ENCODE measurements at places on chromosomes 6 and 20. TPM values are rescaled to one million over a fixed set of nuclear protein-coding genes. Genes with fewer than 3 reads are reported as not detected.

The FOXF2 gene
- not detected for total RNA-seq

The SPTLC3 gene
- 37.4 TPM for total RNA-seq

The DLK2 gene
- total RNA-seq = 2.4 TPM

The RSPH9 gene
- total RNA-seq = not detected

The SLC35D3 gene
- total RNA-seq = not detected

- DNase-seq = no peak
Measured at GRCh38 chr6:43995137-43995536, 132.1 kb downstream of the MRPL14 start.

- no peak for DNase-seq
Measured at GRCh38 chr6:14478381-14479225, 361.0 kb downstream of the CD83 start.

DNA sequence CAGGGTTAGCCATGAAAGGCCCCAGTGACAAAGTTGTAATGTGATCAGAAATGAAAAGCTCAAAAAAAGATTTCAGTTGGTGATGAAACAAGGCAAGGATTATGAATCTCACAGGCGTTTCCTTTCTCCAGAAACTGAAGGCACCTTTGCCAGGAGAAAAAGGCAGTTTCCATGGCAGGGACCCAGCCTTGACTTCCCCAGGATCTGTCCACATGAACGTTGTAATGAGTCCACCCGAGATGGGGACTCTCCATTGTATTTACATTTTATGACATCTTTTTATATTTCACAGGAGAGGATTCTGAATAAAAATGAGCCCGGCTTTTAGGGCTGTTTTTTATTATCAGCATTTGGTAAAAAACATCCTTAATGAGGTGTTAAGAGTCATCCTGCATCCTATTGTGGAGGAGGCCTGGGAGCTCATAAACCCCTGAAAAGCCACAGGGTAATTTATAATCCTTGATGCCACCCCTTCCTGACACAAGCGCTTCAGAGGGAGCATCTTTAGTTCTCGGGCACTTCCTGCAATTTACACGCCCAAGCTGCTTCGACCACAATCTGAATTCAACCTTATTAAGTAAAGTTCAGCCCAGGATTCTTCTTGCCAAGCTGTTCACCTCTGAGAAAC lies 74.1 kb upstream of the SALL4 start:
- no peak for DNase-seq

GRCh38 chr6:78947962-78948361 lies 80.6 kb downstream of the IRAK1BP1 start:
- peak; percentile 60 for DNase-seq

- no peak for DNase-seq
Measured at GRCh38 chr20:40255365-40255764, 433.7 kb downstream of the MAFB start.

DNA sequence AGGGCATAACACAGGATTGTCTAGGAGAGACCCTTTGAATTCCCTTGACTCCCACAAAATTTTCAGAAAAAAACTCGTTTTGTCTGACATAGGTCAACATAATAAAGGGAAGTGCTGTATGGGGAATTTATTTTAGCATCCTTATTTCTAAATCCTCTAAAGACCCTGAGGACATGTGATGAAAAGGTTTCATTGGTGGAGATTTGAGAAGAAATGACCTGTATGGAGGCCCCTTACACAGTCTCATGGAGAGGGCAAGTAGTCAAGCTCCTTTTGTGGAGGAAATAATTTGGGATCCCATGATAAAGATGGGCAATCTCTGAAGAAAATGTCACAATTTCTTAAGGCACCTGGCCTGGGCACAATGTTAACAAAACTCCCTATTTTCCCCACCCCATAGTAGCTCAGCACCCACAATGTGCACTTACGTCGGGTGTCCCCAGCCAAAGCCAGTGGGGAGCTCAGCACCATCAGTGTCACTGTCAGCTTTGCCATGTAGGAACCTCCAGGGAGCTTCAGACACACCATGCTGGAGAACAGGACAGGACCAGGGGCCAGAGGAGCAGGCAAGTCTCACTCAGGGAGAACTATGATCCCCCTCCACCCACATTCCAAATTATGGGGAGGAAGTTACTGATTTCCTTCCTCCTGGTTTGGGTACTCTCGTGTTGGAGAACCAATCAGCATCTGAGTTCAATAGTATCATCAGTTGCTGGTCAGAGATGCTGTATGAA lies at the start of gene HLA-DRB5:
TSS of gene HLA-DRB5 (minus strand) at position 591 of the 734 bp plus-strand sequence. CDS start at position 528, 63 bp downstream.
- DNase-seq = no peak

GRCh38 chr6:13407709-13408695 lies 79.4 kb downstream of the GFOD1 start:
- peak; percentile 72 for DNase-seq

GRCh38 chr6:37052027-37052628 lies 46.7 kb downstream of the FGD2 start:
- no peak for DNase-seq

- peak; percentile 14 for DNase-seq
Measured at GRCh38 chr6:100035873-100036653, 42.0 kb upstream of the MCHR2 start.

All from LHCN-M2 (cell line).